ENCODE measurements at places on chromosomes 3 and 15.
A peak's percentile ranks its signal among the peaks of the same experiment; 100 is the strongest.

- DNase-seq = no peak
Observed at GRCh38 chr3:177624528-177625495, 427.5 kb upstream of the TBL1XR1 start.

DNA sequence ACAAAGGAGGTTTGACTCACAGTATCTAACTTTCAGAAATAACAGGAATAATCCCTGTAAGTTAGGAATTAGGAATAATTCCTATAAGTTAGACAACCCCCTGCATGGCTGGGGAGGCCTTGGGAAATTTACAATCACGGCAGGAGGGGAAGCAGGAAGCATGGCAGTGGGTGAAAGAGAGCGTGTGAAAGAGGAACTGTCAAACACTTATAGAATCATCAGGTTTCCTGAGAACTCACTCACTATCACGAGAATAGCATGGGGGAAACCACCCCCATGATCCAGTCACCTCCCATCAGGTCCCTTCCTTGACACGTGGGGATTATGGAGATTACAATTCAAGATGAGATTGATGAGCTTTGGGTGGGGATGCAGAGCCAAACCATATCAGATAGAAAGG is 385.5 kb downstream of the IL20RB start:
- DNase-seq = no peak

DNA sequence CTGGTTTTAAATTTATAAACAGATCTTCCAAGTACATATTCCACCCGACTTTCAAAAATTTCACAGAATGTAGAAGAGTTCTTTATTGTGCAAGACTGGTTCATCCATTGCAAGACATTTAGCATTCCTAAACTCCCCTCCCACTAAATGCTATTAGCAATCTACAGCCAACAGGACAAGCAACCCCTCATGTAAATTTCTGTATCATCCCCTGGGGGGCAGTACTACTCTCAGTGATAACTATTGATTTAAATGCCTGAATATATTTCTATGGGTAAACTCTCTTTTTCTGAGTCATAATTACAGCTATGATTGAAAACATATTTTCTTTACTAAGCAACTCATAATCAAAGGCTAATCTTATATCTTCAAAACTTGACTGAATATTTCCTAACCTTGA is 10.7 kb upstream of the SLC15A2 start:
- DNase-seq = no peak

DNA sequence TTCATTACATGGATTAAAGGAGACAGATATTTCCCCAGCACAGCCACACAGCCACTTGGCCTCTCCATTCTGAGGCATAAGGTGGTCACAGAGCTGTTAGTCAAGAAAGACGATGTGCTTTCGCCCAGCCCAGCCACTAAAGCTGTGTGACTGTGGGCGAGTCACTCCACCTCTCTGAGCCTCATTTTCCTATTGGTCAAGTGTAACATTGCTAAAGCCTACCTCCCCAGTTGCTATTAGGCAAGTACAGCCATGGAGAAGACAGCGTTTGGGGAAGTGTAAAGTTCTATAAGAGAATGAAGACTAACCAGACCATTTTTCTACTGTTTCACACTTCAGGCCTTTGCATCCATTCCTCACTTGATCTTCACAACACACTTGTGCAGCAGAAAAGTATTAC is 24.1 kb downstream of the TMEM40 start:
- DNase-seq = no peak

- DNase-seq = no peak
Observed at GRCh38 chr15:57972864-57973263, 92.6 kb downstream of the ALDH1A2 start.

GRCh38 chr3:124927574-124928045 is 6.9 kb downstream of the MUC13 start:
- no peak for DNase-seq

DNA sequence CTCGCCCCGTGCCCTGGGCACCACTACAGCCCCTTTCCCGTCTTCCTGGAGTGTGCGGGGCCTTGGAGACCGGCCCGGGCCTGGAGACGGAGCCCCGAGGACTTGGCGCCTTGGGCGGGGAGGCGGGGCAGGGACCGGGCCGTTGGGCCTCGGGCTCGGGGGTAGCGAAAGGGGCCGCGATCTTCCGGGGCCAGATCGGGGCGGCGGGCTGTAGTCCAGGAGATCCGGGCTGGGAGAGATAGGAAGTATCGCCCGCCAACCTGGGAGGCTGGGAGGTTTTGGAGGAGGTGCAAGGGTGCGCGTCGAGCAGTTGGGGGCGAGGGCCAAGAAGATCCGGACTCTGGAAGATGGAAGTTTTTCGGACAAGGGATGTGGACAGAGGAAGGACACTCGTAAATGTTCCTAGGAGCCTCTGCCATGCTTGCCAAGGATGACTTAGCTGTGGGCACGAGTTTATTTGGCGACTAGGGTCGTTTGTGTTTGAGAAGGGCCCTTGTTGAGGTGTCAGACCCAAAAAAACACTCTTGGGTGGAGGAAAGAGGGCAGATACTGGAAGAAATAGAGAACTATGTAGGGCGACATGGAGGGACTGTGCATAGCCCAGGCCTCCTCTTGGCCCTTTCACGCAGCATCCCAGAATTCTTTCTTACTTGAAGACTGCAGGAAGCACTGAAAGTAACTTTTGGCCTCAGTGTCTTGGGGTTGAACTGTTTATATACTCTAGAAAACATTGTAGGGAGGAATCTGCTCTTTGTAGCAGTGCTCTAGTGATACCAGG is 712 bp downstream of the RTF1 start:
- DNase-seq = no peak

DNA sequence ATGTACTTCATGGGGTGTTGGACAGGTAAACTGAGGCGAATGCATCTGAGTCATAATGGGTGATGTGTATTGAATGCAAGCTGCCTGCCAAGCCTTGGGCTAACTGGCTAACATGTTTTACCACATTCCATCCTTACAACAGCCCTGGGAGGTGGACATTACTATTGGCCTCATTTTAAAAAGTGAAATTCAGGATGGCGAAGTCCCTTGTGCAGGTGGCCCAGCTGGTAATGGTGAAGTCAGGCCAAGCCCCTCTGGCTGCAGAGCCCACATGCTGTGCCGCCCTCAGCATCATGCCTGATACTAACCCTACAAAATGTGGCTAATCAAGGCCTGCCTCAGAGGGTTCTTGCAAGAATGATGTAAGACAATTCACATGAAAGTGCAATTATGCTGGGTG is 60.0 kb upstream of the CHD2 start:
- DNase-seq = no peak

DNA sequence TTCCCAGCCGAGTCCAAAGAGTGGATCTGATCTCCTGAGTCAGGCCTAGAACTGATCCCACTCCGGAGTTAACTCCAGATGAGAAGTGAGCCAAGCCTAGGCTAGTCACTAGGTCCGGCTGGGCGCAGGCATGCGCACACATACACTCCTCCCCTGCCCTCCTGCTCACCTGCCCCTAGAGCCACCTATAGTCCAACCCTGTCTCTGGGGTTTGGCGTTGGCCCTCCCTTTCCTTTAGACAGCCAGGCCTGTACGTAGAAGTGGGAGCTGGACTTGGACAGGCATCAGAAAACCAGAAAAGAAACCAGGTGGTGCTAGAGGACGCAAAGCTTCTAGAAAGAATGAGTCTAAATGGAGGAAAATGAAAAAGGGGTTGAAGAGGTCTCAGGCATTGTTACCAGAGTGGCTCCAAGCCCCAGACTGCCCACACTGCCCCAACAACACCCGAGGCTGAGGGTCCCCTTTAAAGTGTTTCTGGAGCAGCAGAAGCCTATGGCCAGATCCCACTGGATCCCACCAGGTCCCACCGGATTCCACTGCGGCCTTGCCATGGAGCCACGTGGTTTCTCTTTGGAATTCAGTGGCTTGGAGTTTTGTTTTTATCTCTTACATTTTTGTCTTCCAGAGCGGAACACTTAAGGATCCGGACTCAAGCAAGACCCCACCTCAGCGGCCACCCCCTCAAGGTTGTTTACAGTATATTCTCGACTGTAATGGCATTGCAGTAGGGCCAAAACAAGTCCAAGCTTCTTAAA is 24.2 kb upstream of the TIMP4 start:
- no peak for DNase-seq

- no peak for DNase-seq
Observed at GRCh38 chr3:41674449-41674848, 287.5 kb downstream of the ULK4 start.

DNA sequence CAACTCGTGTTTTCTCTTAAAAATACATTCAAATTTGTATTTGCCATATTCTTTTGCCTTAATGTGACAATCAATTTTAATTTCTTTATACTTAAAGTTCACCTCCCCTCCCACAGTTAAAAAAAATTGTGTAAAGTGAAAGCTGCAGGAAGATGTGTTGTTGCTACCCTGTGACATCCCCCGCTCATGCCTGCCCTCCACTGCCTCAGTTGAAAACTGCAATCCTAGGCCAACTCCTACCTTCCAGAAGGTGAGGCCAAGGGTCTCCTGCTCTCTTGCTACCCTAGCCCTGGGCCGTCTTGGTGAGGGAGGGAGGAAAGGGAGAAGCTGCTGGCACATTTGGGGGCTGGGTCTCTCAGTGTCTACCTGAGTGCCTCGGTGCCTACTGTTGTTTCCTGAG is 57.0 kb upstream of the CMTM7 start:
- peak; percentile 17 for DNase-seq

GRCh38 chr15:100732211-100733055 is 130.0 kb downstream of the ASB7 start:
- no peak for DNase-seq

- DNase-seq = no peak
Observed at GRCh38 chr3:128282380-128283196, 129.3 kb downstream of the EEFSEC start.

DNA sequence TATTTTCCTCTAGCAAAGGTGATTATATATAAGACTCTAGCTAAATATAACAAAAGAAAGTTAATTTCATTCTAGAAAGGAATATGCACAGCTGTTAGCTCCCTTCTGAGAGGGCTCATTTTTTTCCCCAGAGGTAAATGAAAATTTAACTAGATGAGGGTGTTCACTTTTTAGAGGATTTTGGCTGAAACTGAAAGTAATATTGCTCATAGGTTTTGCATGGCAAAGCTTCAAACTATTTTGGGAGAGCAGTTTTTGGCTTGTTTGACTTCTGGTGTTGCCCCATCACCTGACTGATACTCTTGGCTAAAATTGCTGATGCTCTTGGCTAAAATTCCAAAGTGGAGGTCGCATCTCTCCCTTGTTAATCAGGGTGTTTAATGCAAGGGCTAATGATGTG is 311.9 kb downstream of the EDEM1 start:
- no peak for DNase-seq

DNA sequence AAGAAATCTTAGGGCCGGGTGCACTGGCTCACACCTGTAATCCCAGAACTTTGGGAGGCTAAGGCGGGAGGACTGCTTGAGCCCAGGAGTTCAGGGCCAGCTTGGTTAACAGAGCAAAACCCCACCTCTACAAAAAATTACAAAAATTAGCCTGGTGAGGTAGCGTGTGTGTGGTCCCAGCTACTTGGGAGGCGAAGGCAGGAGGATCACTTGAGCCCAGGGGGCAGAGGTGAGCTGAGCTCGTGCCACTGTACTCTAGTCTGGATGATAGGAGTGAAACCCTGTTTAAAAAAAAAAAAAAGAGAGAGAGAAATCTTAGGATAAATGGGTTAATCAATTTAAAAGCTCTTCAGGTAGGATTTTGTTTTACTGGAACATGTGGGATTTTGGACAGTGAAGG is 31.2 kb upstream of the DUT start:
- no peak for DNase-seq

GRCh38 chr3:14253707-14254382 is 75.2 kb downstream of the LSM3 start:
- no peak for DNase-seq

DNA sequence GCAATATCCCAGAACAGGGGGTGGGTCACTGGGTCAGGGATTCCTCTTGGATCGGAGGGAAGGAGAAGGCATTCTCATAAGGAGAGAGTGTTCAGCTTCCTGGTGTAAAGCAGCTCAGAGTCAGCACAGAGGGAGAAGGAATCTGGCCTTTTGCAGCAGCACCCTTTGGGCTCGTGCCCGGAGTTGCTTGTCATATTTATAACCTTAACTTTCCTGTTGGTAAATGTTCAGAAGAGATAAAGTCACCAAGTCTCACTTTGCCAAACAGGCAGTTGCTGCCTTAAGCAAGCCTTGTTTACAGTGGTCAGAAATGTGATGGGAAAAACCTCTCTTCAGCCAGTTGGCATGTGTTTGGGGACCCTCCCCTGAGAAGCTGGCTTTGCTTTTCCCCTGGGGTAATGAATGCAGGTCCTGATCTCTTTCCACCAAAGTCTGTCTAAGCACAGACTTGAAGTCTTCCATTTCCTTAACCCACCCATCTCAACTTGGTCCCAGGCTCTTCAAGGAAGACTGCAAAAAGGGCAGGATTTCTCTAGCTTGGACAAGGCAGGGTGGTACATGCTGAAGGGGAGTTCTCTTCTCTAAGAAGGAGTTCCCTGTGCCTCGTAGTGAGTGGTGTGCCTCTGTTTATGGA is 206.9 kb upstream of the BHLHE40 start:
- no peak for DNase-seq

DNA sequence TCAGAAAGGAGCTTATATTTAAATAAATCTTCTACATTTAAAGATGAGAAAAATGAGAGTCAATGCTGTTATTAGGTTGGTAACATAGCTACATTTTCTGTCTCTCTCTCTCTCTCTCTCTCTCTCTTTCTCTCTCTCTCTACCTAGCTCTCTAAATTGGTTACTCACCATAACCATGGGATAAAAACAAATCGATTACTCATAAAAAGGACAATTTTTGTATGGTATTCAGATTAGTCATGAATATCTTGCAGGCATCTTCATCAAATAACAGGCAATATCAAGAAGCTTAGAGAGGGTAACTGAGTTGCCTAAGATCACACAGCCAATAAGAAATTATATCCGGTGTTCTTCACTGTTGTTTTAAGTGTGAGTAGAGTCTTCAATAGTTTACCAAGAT is 81.8 kb upstream of the ALCAM start:
- DNase-seq = no peak

DNA sequence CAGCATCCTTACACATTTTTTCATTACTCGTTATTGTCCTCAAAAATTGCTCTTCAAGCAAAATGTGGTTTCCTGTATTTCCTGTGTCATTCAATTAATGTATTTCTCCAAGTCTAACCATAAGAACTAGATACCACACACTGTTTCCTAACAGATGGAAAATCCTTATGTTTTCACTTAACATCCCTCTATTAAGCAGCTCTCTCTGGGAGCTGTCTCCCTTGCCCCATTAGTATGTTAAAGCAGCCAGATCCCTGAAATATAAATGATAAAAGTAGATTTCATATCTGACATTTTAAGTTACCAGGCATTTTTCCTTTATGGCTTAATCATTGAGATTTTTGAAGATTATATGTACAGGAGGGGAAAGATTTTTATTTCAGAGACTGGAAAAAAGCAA is 15.9 kb downstream of the PFN2 start:
- no peak for DNase-seq

- DNase-seq = no peak
Observed at GRCh38 chr3:139074565-139075115, 29.9 kb upstream of the PRR23C start.

GRCh38 chr3:194344012-194344411 is 7.1 kb downstream of the CPN2 start:
- DNase-seq = peak; percentile 55

DNA sequence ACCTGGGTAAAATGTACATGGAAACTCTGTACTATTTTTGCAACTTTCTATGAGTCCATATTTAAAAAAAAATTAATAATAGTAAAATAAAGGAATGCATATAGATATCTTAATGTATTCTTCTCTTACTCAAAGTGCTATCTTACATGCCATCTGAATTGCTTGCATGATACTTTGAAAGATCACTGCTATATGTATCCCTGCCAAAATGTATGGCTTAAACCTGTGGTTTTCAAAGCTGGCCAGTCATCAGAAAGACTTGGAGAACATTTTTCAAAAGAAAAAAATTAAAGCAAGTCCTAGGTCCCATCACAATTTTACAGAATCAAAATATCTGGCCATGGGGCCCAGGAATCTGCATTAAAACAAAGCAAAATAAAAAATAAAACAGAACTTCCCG is 262.1 kb downstream of the LPP start:
- DNase-seq = no peak
